Hepatocyte (in vitro differentiated cells): ENCODE measurements at places on chromosomes 1 and 21. TPM values are rescaled to one million over a fixed set of nuclear protein-coding genes. Genes with fewer than 3 reads are reported as not detected.

- no peak for DNase-seq
These were observed 100.0 kb upstream of the EDEM3 start for GRCh38 chr1:184854496-184855140.

GRCh38 chr1:23177438-23178380 lies 9.1 kb upstream of the LUZP1 start:
- DNase-seq = peak; percentile 89

DNA sequence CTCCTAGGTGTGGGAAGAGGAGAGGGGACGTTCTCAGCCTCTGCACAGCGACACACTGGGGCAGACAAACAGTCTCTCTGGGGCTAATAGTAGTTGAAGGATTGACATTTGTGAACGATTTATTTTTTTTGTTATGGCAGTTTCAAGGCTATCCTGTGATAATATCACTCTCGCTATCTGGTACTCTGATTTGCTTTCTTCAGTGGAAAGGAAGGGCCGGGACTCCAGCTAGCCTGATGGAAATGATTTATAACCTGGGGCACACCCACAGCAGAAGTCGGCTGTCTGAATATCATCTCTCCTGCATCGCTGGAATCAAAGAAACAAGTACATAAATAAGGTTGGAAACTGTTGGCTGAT lies 122.7 kb downstream of the KCNN3 start:
- no peak for DNase-seq

GRCh38 chr1:93111561-93111960 lies 32.5 kb downstream of the MTF2 start:
- no peak for DNase-seq

- DNase-seq = no peak
These were observed 9.4 kb downstream of the RUNX1 start for GRCh38 chr21:35039595-35040289.

DNA sequence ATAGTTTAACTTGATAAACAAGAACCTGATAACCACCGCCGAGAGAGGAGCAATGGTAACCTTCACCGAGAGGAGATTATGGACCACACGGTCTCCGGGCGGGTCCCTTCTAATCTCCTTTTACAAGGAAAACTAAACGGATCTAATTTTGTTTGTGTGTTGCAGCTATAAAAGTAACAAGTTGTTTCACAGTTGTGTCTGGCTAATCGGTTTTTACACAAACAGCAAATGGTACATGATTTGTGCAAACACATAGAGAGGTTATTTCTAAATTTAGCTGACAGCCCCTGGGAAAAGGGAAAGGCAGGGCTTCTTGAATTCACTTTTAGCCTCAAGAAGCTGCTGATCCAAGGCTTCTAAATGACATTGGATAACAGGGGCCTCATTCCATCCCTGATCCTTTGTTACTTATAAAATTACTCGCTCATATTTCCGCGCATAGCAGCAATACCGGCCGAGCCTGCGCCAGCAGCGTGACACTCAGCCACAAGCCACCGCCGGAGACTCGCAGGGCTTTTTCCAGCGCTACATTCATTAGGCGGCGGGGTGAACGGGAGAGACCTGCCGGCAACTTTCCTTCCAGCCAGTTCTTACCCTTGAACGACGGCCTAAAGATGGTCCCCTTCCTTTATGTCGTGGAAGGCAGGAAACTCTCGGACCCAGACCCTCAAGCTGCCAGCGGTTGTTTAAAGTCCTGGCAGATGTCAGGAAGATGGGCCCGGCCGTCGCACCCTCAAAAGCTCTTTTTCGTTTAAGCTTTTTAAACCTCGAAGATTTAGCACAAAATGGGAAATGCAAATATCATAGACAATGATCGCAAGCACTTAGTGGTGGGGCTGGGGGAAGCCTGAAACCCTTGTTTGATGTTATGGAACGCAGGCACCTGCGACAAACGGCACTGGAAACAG lies 4.4 kb downstream of the FOXD3 start:
- DNase-seq = peak; percentile 16

DNA sequence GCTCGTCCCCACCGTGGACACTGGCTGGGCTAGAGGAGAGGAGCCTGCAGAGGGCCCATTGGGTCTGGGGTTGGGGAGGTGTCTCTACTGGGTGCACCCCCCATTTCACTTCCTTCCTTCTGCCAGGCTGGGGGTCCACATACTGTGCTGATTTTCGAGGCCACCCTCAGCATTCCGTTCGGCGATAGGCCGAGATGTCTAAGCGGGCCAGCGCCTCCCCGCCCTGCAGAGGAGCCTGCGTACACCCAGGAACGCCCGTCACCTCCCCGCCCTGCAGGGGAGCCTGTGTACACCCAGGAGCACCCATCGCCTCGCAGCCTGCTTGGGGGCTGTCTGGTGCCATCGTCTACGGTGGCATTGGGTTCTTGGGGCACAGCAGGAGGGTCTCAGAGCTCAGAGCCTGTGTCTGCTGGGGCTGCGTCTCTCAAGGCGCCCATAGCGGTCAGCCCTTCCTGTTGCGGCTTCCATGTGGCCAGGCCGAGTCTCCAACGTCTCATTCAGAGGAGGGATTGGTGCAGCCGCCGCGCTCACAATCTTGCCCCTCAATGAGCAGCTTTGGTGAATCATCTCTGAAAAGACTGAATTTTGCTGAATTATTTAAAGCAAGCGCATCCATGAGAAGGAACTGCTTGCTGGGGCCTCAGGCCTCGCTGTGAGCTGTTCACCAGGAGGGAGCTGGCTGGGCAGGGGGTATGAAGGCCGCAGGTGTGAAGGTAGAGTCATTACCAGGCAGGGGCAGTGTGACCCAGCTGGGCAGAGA lies 30.7 kb upstream of the AGPAT3 start:
- no peak for DNase-seq

- no peak for DNase-seq
These were observed 13.8 kb downstream of the TMEM51 start for GRCh38 chr1:15167386-15167785.

GRCh38 chr1:5254131-5254725 lies 599.8 kb downstream of the AJAP1 start:
- DNase-seq = no peak

GRCh38 chr1:79663916-79664315 lies 657.4 kb upstream of the ADGRL4 start:
- no peak for DNase-seq

- no peak for DNase-seq
These were observed 41.1 kb upstream of the KCNQ4 start for GRCh38 chr1:40742363-40743061.

DNA sequence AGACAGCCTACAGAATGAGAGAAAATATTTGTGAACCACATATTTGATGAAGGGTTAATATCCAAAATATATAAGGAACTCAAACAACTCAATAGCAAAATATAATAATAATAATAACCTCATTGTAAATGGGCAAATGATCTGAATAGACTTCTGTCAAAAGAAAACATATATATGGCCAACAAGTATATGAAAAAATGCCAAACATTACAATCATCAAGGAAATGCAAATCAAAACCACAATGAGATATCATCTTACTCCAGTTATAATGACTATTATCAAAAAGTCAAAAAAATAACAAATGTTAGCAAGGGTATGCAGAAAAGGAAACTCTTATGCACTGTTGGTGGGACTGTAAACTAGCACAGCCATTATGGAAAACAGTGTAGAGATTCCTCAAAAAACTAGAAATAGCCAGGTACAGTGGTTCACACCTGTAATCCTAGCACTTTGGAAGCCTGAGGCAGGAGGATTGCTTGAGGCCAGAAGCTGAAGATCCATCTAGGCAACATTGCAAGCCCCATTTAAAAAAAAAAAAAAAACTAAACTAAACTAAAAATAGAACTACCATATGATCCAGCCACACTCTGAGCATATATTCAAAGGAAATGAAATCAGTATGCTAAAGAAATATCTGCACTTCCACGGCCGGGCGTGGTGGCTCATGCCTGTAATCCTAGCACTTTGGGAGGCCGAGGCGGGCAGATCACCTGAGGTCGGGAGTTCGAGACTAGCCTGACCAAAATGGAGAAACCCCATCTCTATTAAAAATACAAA lies 17.3 kb upstream of the TRIM67 start:
- DNase-seq = no peak

GRCh38 chr1:151402764-151403163 lies 3.4 kb downstream of the PSMB4 start:
- no peak for DNase-seq

DNA sequence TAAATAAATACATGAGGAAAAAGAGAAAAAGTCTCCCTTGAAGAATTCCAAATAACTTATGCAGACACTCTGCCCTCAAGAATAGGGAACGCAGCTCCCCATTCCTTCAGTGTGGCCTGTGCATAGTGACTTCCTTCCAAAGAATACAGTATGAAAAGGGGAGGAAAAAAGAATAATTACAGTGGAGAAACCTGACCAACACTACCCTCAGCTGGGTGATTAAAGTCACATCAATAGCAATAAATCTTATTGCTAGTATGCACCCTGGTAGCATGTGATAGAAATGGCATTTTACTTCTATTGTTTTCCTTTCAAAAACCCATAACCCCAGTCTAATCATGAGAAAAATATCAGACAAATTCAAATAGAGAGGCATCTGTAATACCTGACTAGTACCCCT lies 85.1 kb downstream of the ZZZ3 start:
- DNase-seq = no peak

DNA sequence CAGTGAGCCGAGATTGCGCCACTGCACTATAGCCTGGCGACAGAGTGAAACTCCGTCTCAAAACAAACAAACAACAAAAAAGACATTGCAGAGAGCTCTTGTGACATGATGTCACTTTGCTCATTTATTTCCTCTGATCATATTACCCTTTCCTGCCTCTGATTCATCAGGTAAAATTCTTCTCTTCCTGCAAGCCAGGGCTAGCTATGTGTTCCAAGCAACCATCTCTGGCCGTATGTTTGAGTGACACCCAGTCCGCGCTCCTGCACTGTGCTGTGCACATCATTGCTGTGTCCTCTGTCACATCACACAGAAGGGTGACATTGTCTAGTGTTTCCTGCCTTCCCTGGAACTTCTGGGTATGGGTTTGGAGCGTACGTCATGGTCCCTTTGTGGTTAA lies 251.3 kb downstream of the PCP4 start:
- no peak for DNase-seq

- no peak for DNase-seq
These were observed 47.9 kb upstream of the GNG4 start for GRCh38 chr1:235697508-235697907.

GRCh38 chr21:42850463-42850862 lies 28.9 kb downstream of the WDR4 start:
- DNase-seq = no peak

ANGEL2 gene
- polyA plus RNA-seq = 11.8 and 12.4 TPM in 2 replicates

GPR25 gene
- polyA plus RNA-seq = not detected in 2 replicates

CHODL gene
- polyA plus RNA-seq = 0.31 and 0.39 TPM in 2 replicates

LRRIQ3 gene
- polyA plus RNA-seq = not detected in 2 replicates

CYP2J2 gene
- 2.7 and 6.1 TPM in 2 replicates for polyA plus RNA-seq

SPATA6 gene
- polyA plus RNA-seq = 3.4 and 4.3 TPM in 2 replicates

KRTAP24-1 gene
- polyA plus RNA-seq = not detected in 2 replicates

CADM3 gene
- polyA plus RNA-seq = 0.69 and 0.77 TPM in 2 replicates
